ENCODE measurements at places on chromosomes 6 and 20.
A peak's percentile ranks its signal among the peaks of the same experiment; 100 is the strongest.

- DNase-seq: peak; percentile 54
Measured at GRCh38 chr20:18276821-18277220, 11.5 kb upstream of the ZNF133 start.

DNA sequence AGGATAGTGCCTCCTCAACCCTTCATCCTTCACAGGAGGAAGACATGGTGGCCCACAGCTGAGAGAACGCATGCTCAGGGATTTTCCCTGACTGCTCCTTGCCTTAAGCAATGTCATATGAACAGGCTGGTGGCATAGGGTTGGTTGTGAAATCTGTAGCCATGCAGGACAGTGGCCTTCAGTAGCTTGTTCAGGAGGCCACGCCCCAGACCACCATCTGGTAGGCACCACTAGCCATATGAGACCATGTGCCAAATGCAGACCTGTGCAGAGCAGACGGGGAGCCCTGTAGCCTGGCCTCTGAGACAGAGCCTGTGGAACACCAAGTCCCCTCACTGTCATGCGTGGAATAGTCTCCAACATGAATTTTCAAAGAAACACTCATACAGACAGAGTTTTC, 76.5 kb downstream of the ADTRP start:
- DNase-seq: no peak

DNA sequence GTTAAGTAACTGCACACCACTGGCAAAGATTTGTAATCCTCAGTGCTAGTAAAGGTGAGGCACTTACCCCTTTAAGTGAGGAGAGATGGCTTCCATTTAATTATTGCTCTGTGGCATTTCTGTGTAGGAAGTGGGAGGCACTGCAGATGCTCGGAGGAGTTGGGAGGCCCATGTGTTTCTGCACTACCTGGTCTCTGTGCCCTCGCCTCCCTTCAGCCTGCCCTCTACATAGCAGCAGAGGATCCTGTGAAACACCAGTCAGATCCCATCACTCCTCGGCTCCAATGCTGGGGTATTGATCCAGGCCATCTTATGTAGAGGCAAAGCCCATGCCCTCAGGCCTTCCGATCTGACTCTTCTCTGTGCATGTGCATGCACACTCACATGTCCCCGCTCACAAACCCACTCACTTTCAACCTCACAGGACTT, 67.0 kb downstream of the SLX4IP start:
- no peak for DNase-seq

- no peak for DNase-seq
Measured at GRCh38 chr6:24854077-24854666, 55.5 kb upstream of the ARMH2 start.

- no peak for DNase-seq
Measured at GRCh38 chr6:89353702-89354392, 1.3 kb upstream of the UBE2J1 start.

- peak; percentile 37 for DNase-seq
Measured at GRCh38 chr6:155186052-155186658, 77.7 kb upstream of the CLDN20 start.

GRCh38 chr6:161622779-161623178, 348.9 kb upstream of the AGPAT4 start:
- no peak for DNase-seq

DNA sequence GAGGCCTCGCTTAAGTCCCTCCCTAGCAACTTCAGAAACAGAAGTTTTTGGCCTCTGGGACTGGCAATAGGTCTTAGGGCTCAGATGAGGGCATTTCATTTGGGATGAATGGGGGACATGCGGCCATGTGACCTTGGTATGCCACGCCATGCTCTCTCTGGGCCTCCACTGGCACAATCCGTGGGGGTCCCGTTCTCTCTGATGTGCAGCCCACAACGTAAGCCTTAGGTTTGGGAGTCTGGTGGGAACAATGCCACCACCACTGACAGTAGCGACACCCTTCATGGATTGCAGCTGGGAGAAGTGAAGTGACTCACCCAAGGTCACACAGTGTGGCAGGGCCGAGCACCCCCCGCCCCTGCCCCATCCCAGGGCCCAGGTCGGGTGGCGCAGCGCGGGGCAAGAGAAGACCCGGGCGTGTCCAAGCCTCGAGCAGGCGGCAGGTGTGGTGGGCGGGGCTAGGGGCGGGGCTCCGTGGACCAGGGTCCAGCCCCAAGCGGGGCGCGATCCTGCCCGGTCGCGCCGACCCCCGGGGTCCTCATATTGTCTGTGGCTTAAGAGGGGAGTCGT, 864 bp upstream of the CEBPB start:
- DNase-seq: no peak

DNA sequence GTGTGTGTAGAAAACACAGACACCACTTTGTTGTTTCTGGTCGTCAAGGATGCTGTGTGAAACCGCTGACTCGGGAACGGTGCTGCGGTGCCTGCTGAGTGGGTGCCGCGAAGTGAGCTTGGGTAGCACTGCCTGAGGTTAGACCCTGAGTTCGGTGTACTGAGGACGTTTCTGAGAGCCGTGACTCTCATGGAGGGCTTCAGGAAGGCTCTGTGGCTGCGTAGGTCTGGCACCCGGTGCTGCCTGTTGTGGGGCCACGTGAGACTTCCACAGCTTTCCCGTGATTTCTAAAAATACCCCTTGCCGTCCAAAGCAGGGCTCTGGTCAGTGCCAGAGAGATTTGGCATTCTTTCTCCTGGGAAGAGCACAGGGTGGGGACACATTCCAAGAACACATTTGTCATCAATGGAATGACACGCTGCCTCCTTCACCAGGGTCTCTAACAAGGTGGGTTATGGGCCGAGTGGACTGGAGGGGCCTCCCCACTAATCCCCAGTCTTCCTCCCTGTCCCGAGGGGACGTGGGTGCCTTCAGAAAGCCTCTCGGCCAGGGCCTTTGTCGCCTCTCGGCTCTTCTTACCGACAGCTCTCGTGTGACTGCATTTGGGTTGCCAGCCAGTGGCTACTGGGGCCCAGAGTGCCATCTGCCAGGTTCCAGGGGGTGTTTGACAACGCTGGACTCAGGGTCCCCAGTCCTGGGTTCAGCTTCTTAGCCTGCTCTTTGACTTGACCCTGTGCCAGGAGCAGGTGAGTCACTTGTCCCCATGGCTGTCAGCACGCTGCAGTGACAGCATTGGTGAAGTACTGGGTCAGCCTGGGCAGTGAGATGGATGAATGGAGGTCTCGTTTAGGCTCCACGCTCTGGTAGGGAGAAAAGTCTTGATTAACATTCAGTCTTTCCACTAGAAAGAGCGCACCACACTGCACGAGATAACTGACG, 62.2 kb downstream of the SYNJ2 start:
- no peak for DNase-seq
